Activated naive CD4-positive, alpha-beta T cell treated with anti-CD3 and anti-CD28 coated beads, Interleukin-2, amount 10 ng/mL, durations not matched to agents 5 hours and 36 hours (primary cell): ENCODE measurements at places on chromosomes 6 and 20. TPM values are rescaled to one million over a fixed set of nuclear protein-coding genes. Genes with fewer than 3 reads are reported as not detected.

Gene GABRR1
- total RNA-seq, result not detected

Gene C20orf202
- not detected for total RNA-seq

Gene PSORS1C1
- not detected for total RNA-seq

Gene DNPH1
- 43.6 TPM for total RNA-seq

Gene MDC1
- 57.5 TPM for total RNA-seq

Gene B3GALT4
- 23.3 TPM for total RNA-seq

Gene VGLL2
- not detected for total RNA-seq

Gene PRPH2
- not detected for total RNA-seq

Gene HMGCLL1
- total RNA-seq, result not detected

Gene RNF182
- not detected for total RNA-seq

Gene OR2H1
- total RNA-seq, result not detected

Gene AHI1
- 10.7 TPM for total RNA-seq

Gene SLPI
- total RNA-seq, result not detected

Gene MATN4
- total RNA-seq, result not detected

Gene COL11A2
- total RNA-seq, result 0.50 TPM

Gene TCP1
- total RNA-seq, result 157 TPM
